Naive thymus-derived CD4-positive, alpha-beta T cell (primary cell): ENCODE measurements at places on chromosomes 7 and 10. TPM values are rescaled to one million over a fixed set of nuclear protein-coding genes. Genes with fewer than 3 reads are reported as not detected.

The UPK3B gene
- total RNA-seq = 6.5 TPM

The LRRD1 gene
- total RNA-seq = 0.22 TPM in 1 of 2 replicates, not detected in the other

DNA sequence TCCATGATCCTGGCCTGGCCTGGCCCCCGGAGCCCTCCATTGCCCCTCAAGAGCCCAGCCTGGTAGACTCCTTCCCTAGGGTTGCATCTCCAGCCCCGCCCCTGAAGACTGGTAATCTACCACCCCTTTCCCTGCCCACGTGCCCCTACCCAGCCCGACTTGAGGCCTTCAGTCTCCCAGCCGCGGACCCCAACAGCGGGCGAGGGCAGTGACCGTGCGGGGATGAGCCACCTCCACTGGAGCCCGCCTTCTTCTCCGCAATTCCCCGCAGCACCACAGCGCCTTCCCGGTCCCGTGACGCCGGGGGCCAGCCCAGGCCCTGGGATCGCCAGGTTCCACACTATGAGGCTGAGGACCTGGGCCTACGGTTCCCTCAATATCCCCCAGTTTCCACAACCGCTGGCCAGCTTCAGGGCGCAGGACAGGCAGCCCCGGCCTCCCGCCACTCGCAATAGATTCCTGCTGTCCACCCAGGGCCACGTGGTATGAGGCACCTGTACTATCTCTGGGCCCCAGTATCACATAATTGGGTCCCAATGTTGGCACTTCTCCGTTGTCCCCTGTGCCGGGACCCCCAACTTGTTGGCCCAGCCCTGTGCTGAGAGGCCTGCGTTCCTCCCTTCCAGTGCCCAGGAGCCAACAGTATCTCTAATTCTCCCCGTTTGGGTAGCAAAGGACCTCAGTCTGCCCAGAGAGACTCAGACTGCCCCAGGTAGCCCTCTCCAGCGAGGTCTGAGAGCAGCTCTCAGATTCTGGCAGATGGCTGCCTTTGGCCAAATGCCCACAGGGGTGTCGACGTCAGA, 1.1 kb upstream of the GPRIN2 start:
- no peak for DNase-seq

GRCh38 chr7:25075459-25075858, 49.6 kb downstream of the CYCS start:
- no peak for DNase-seq

- no peak for DNase-seq
Observed at GRCh38 chr7:148395352-148395811, 195.2 kb upstream of the C7orf33 start.

DNA sequence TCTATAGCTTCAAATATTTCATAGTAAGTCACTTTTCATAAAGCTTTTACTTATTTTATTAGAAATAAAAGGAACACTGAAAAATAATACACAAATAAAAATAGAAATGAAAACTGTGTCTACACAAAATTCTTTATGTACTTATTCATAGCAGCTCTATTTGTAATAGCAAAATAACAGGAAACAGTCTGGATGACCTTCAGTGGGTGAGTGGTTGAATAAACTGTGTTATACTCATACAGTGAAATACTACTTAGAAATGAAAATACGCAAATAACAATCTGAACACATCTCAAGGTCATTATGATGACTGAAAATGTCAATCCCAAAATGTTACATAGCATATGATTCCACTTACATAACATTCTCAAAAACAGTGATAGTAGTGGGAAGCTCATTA, 138.7 kb upstream of the PCLO start:
- DNase-seq = no peak

- no peak for DNase-seq
Observed at GRCh38 chr10:12724807-12725579, 276.5 kb downstream of the CCDC3 start.

The AS3MT gene
- 2.1 TPM for total RNA-seq

- DNase-seq = no peak
Observed at GRCh38 chr10:122210481-122211265, 60.4 kb upstream of the BTBD16 start.
